Amygdala (tissue), 56 donors: ENCODE measurements at places on chromosomes 5 and 9.

- no peak for DNase-seq
Observed at GRCh38 chr5:66814146-66814991, 218.2 kb downstream of the MAST4 start.

- DNase-seq = no peak
Observed at GRCh38 chr9:136960212-136960937, 8.3 kb downstream of the LCN12 start.

GRCh38 chr5:146860213-146860893 is 18.2 kb downstream of the PPP2R2B start:
- no peak for DNase-seq

DNA sequence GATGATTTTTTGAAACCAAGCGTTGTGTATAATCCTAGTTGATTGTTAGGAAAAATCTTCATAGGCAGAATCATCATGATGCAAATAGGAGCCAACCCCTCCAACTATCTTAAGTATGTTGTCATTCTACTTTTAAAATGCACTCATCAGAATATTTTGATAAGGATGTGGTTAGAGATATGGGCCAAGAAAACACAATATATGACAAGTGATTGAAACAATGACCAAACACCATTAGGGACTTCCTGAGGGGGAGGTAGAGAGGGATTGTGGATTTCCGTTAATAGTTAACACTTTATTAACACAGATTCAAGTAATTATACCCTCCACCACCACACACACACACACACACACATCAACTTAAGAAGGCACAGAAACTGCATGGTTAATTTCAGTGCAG is 143.3 kb downstream of the ARSB start:
- no peak for DNase-seq

DNA sequence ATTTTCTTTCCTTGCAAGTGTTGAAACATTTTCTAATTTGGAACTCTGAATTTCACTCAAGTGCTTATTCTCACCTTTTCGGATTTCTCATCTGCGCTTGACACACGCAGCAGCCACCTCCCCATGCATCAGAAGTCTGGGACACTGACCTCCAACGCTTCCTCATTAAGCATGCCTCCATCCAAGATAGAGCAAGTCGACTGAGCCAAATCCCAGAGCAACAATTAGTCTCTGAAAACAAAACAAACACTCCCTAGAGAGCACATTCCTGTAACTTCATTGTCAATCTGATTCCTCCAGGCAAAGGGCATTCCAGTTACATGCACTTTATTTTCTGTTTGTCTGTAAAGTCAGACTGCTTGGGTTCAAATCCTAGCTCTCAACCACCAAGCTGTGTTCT is 5.7 kb downstream of the CD180 start:
- no peak for DNase-seq

- DNase-seq = no peak
Observed at GRCh38 chr5:7391814-7392692, 3.9 kb upstream of the ADCY2 start.

- DNase-seq = no peak
Observed at GRCh38 chr9:72278959-72279358, 86.0 kb downstream of the ZFAND5 start.

DNA sequence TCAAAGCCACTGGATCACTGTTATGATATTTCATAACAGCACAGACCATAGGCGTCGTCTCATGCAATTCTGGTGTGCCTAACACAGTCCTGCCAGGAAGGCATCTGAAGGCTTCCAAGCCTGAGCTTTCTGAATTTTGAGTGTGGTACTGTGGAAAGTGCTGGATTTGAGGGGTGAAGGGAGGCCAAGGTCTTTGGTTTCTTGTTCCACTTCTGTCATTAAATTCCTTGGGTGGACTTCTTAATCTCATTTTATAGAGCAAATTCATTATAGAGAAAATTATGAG is 441.3 kb upstream of the PIK3R1 start:
- no peak for DNase-seq

- DNase-seq = no peak
Observed at GRCh38 chr5:149485655-149486615, 65.3 kb downstream of the CSNK1A1 start.

GRCh38 chr9:38066914-38067858 is 1.8 kb downstream of the SHB start:
- no peak for DNase-seq

DNA sequence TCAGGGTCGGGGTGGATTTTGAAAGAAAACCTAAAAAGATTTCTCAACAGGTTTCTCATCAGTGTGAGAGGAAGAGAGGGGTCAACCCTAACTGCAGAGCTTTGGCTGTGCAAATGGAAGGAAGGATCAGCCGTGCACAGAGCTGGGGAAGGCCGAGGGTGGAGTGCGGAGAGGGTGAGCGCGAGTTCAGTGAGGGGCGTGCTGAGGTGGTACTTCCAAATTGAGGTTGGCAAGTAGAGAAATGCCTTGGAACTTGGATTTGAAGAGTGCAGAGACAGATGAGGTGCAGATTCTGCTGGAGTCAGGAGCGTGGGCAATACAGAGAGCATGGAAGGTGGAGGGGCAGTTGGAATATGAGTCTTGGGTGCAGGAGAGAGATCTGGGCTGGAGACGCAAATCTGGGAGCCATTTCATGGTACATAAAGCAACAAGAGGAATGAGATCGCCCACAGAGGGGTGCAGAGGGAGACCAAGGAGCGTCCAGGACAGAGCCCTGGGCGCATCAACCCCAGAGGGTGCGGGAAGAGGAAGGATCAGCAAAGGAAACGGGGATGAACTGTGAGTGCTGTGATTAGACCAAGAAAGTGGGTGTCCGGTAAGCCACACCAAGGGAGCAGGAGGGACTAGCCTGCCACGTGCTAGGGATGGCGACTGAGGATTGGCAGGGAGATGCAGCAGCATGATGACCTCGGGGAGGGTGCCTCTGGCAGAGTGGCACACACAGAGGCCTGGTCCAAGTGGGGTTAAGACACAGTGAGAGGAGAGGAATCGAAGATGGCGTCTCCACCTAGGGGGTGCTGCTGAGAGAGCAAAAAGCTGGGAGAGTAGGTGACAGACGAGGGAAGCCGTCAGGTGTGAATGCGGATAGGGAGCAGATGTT is 105.8 kb downstream of the ADAMTS2 start:
- no peak for DNase-seq
